Stimulated activated effector memory CD8-positive, alpha-beta T cell treated with anti-CD3 and anti-CD28 coated beads, Interleukin-12 subunit alpha, Interleukin-12 subunit beta, amount 100 ng/mL, for 72 hours (primary cell): ENCODE measurements at places on chromosomes 12 and 14.

- no peak for DNase-seq
Measured at GRCh38 chr12:108046135-108046534, 83.0 kb upstream of the WSCD2 start.

- no peak for DNase-seq
Measured at GRCh38 chr12:119885549-119885948, 8.4 kb upstream of the CIT start.

DNA sequence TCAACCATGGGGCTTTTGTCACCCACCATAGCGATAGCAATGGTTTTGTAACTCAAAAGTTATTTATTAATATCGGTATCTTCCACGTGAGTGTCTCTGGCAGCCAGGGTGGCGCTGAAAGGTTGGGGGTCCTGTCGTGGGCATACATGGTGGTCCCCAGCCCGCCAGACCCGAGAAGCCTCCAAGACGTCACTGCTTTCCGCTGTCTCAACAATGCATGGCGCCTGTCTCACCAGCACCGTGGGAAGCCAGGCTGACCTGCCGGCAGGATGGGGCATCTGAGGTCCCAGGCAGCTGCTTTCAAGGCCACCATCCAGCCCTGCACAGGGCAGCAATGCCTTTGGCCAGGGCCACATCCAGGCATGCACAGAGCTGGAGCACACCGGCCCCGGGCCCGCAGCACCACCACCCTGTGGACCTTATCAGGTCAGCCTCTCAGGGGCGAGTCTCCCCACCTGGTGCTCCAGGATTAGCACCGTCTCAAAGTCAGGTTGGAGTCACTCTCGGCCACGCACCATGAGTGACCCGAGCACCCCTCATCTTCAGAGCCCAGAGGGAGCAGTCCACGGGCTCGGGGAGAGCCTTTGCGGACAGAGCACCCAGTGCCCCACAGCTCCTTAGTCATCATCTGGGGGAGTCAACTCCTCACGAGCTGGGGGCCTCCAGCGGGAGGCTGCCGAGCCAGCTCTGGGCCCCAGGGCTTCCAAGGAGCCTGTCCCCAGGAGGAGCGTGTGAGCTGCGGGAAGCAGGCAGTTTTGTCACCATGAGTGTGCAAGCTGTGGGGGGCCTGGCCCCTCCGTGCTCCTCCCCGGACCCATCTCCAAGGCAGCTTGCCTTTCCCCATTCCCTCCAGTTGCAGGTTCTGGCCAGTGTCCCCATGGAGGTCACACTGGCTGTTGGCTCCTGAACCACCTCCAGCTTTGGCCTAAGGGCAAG, 14.6 kb upstream of the C14orf180 start:
- no peak for DNase-seq

DNA sequence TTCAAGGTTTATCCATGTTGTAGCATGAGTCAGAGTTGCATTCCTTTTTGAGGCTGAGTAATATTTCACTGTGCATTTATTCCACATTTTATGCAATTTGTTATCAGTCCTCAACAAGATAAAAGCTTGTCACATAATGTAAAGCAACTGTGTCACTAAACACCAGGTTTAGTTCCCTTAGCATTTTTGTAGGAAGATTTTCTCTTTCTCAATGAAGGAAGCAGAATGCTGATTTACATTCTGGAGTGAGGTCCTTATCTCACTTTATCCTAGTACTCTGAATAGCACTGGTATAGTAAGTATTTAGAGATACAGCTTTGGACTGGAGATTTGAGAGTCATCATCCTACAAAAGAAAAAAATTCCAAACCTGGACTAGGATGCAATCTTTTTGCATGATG, 9.8 kb upstream of the EXD2 start:
- no peak for DNase-seq

GRCh38 chr12:12153596-12153995, 82.9 kb downstream of the BCL2L14 start:
- DNase-seq: no peak

DNA sequence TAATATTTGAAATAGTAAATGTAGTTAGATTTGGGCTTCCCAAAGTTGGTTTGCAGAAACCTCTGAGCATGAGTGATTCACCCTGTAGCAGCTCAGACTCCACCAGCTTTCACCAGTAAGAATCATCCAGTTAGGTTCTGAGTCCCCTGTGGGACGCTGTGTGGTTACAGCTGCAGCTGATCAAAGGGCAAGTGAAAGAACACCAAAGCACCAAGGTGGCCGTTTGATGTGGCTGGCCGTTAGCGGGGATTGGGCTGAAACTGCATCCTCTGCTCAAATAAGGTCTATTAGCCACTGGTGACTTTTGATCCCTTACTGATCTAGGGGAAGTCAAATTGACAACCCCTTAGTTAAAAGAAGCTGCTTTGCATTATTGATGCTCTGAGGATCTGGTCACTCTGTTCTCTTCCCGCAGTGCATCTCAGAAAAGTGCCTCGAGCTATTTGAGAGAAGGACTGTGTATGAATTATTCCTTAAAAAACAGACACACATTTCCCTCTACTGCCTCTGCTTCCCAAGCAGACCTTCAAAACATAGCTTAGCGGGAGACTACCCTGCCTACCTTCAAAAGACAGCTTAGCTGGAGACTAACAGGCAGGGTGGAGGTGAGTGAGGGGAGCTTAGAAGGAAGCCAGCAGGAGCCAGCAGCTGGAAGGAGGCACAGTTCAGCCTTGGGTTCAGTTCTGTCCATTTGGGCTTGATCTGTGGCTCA, 3.7 kb downstream of the ABHD12B start:
- DNase-seq: peak; percentile 73

DNA sequence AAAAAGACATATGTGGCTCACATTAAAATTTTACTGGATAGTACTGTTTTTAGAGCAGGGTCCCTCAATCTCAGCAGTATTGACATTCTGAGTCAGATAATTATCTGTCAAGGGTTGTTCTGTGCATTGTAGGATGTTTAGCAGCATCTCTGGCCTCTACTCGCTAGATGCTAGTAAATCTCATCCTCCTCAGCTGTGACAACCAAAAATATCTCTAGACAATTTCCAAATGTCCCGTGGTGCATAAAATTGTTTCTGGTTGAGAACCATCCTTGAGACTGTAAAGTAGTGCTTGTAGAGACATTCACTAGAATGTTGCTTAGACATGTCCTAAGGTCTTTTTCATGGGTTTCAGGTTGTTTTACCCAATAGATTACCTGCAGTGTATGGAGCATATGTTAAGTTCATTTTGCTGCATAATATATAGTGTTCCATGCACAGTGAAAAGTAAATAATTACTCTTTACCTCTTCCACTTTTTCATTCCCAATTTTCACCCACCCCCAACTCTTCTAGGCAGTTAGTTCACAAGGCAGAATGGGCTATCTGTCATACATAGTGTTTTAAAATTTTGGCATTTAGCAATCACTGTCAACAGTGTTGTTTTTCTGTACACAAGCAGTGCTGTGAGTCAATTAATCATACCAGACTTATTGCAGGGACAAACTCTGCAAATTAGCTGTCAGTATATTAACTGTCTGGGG, 200.2 kb upstream of the SLC38A2 start:
- no peak for DNase-seq

DNA sequence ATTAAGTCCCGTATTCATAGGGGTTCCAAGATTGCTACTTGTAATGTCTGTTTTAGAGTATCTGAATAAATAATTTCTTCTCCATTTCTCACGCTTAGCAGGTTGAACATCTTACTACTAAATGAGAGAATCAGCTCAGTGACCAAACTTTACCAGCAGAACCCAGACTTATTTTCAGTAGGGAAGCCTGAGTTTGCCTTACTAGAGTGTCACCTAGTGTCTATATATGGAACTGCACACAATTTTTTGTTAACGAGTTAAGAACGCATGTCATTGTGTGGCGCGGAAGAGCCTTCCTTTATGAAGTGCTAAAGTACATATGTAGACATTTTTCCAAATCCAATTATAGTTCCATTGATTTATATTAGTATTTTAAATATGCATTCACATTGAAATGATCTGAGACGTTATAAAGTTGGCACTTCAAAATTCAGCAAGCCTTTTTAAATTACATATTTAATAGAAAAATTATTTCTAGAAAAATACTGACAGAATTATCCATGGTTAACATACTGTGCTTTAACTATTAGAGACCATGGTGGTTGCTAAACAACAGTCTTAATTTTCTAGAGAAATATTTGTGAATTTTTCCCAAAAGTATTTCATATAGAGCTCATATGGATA, 88.3 kb downstream of the RPS29 start:
- no peak for DNase-seq

GRCh38 chr12:5428332-5429221, 3.3 kb upstream of the NTF3 start:
- DNase-seq: peak; percentile 15

DNA sequence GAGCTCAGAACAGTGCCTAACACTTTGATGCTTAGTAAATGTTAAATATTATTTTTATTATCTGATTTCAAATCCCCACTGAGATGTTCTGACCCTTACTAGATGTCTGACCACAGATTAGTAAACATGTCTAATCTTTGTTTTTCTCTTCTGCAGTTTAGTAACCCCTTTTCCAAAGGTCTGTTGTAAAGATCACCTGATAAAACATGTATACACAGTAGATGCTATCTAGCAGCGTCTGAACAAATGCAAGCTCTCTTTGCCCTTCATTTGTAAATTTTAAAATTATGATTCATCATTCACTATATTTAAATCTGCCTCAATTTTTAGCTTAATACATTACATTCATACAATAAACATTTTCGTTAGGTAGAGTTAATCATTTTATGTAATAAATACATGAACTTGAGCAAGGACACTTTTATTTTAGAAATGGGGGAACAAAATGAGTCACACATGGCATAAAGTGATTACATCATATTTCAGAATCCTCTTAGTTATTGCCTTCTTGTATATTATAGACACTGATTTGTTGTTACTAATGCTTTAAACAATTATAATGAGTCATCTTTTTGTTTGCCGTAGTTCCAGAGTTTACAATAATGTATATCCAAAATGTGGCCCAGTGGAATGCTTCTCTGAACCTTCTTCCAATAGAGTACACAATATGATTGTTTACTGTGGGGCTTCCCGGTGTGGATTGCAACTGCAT, 1.7 kb upstream of the OR4K5 start:
- no peak for DNase-seq

GRCh38 chr12:34299802-34300193, 277.5 kb downstream of the ALG10 start:
- no peak for DNase-seq

DNA sequence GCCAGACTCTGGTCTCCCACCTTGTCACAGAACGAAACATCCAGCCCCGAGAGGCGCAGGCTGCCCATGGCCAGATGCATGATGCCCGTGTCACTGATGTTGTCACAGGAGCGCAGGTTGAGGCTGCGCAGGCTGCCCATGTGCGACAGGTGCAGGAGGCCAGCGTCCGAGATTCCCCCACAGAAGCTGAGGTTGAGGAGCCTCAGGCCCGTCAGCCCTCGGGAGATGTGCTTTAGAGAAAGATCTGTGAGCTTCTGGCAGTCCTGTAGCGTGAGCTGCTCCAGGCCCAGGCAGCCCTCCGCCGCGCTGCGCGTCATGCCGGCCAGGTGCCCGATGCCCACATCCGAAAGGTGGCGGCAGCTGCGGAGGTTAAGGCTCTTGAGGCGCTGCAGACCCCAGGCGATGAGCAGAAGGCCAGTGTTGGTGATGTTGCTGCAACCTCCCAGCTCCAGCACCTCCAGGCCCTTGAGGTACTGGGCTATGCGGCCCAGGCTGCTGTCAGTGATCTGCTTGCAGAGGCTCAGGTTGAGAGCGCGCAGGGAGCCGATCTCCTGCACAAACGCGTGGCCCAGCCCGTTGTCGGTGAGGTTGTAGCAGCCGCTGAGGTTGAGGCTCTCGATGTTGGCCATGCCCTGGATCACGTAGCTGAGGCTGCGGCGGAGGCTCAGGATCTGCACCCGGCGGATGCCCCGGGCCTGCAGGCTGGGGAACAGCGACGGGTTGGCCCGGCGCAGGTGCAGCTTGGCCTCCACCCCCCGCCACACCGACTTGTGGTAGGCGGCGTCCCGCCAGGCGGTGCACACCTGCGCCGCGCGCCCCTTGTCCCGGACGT, 991 bp downstream of the FBXL14 start:
- peak; percentile 33 for DNase-seq

DNA sequence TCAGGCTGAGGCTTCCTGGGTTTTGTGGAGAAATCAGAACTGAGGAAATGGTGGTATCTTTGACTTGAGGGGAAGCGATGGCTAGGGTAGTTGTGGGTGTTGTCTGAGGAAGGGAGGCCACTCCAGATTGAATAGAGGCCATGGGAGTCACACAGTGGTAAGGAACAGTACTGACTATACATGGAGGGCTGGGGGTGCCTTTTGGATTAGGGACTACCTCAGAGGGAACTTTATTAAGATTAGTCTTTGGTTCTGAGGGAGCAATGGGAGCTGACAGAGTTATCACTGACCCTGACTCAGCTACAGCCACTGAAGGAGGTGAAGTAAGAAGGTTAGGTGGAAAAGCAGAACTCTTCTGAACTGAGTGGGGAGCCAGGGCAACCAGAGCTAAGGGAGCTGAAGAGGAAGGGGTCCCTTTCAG, 4.4 kb downstream of the NACA start:
- DNase-seq: no peak

- DNase-seq: no peak
Measured at GRCh38 chr14:38202444-38203191, 5.1 kb upstream of the SSTR1 start.

DNA sequence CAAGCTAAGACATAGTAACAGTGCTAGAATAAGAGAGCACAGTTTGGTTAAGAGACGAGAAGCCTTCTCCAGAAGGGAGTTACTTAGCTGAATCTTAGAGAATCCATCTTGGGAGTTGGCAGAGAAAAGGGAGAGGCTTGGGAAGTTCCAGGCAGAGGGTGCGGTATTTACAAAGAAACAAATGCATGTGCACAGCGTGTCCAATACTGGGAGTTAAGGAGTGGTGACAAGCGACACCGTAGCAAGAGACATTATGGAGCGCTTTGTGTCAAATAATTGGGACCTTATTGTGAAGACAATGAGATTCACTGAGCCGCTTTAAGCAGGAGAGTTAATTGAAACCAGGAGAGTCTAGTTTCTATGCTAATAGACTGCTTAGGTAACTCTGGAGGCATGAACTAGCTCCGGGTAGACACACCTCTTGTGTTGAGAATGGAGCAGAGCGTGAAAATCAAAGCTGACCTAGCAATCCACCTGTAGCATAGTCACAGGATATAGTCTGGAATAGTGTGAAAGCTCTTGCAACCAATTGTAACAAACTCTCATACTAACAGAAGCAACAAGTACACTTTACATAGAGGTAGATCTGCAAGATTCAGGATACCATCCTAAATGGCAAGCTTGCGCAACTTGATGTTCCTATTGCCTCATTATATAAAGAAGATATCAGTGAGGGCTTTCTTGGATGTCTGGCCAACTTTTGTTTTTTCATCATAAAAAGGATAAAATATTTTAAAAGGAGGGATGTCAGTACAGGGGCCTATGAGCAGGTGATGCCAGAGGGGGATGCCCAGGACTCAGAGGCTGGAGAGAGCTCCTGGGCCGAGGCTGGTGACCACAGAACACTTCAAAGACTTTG, 5.3 kb downstream of the ALDH1L2 start:
- no peak for DNase-seq

DNA sequence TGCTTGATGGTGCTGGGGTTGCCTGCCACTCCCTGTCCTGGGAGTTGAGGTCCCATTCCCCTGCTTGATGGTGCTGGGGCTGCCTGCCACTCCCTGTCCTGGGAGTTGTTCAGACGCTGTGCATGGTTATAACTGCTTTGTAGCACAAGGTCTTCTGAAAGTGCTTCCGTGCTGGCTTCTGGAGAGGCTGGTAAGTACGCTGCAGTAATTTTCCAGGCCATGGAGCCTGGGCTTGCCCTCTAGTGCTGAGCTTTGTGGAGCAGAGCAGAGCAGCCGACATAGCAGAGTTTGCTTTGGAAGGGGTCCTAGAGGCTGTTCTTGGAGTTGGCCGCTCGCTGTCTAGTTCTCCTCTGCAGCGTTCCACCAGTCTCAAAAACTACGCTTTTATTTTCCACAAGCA, 6.3 kb downstream of the B4GALNT3 start:
- DNase-seq: no peak

GRCh38 chr14:76761960-76762410, 717 bp downstream of the VASH1 start:
- no peak for DNase-seq
